ENCODE measurements at places on chromosomes 2 and 18. TPM values are rescaled to one million over a fixed set of nuclear protein-coding genes. Genes with fewer than 3 reads are reported as not detected.

- DNase-seq = no peak
Observed at GRCh38 chr2:139631966-139632365, 851.8 kb upstream of the NXPH2 start.

DNA sequence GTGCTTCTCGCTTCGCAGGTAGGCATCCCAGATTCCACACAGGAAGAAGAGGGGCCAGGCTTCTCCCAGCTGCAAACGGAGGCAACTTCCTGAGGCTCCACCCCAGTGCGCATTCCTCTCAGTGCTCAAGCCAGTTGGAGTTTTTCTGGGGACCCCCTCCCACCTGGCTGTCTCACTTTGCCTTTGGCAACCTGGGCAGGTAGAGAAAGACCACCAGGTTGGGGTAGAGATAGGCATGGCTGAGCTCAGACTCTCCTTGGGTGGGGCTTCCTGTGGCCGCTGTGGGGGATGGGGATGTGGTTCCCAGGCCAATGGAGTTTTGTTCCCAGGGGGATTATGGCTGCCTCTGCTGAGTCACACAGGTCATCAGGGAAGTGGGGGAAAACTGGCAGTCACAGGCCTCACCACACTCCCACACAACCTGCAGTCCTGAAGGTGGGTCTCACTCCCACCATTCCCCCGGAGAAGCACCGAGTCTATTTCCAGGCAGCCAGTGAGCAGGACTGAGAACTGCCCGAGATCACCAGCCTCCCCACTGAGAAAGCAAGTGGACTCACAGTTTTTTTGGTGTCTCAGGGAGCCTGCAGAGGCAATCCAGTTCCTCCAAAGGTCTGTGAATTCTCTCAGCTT, 38.1 kb downstream of the SLC39A10 start:
- DNase-seq = no peak

DNA sequence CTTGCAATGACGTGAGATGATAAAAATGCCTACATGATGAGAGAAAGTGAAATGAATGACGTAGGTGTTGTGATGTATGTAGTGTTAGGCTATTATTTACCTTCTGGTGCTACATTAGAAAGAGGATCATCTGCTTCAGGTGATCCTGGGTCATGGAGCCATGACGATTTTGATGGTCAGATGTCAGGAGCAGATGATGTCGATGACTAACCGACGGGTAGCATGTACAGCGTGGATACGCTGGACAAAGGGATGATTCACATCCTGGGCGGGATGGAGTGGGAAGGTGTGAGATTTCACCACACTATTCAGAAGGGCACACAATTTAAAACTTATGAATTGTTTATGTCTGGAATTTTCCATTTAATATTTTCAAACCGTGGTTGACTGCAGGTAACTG, 43.5 kb upstream of the ACVR1C start:
- no peak for DNase-seq

Gene ANKRD36
- total RNA-seq = 17.6 TPM

DNA sequence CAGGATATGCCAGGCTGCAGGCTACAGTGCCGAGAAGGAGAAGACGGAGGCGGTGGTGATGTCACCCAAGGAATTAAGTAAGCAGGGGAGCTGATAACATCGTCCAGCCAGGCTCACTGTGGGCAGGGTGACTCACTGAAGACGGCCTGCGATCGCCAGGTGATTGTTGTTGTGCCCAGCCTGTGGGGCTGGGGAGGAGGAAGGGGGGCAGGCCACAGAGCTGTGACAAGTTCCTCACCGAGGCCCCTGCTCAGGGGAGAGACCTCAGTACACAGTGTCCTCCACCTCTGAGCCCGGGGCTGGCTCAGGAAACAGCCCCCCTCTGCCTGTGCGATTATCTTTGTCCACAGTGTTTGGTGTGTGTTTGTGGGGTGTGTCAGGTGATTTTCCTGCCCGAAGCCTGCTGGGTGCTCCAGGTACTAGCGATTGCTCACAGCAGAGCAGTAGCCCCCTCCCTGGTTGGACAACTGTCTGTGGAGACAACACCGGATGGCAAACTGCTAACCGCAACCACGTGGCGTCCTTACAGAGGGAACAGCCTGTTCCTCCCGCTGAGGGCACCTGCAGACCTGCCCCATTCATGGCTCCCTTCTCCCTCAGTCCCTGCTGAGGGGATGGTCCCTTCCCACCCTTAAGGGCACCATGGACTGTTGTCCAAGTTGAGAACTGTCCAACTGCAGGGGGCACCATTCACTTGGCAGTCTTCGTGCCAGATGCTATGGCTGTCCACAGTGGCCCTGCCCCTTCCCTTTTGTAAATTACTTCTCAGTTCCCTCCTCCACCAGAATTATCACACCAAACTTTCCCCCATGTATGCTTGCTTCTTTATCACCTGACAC, 95.1 kb downstream of the ZFP36L2 start:
- DNase-seq = peak; percentile 24

Data from Panc1 (cell line).